Activated T-helper 2 cell treated with anti-CD3 and anti-CD28 coated beads, Interferon-gamma antibody, Interleukin-2, Interleukin-4, amounts not matched to agents 10 μg/mL and 5 μg/mL and 100 μg/mL, durations not matched to agents 14 hours and 24 hours and 36 hours (primary cell): ENCODE measurements at places on chromosomes 3 and 15. TPM values are rescaled to one million over a fixed set of nuclear protein-coding genes. Genes with fewer than 3 reads are reported as not detected.

The SNX22 gene
- total RNA-seq: 0.98 and 1.4 TPM in 2 replicates

The LRTM1 gene
- total RNA-seq: not detected in 2 replicates

The CCDC80 gene
- not detected in 2 replicates for total RNA-seq

The TP63 gene
- total RNA-seq: 5.1 and 5.6 TPM in 2 replicates

DNA sequence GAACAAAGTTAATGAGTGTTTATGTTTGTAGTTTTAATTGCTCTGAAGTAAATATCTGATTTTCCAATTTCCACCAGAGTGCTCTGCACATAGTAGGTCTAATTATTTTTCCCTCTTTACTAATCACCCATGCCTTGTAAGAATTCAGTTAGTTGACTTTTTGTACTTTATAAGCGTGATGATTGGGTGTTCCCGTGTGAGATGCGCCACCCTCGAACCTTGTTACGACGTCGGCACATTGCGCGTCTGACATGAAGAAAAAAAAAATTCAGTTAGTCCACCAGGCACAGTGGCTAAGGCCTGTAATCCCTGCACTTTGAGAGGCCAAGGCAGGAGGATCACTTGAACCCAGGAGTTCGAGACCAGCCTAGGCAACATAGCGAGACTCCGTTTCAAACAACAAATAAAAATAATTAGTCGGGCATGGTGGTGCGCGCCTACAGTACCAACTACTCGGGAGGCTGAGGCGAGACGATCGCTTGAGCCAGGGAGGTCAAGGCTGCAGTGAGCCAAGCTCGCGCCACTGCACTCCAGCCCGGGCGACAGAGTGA is 507 bp upstream of the VHL start:
- DNase-seq: no peak

GRCh38 chr3:171829841-171830517 is 13.2 kb upstream of the TMEM212 start:
- DNase-seq: no peak

DNA sequence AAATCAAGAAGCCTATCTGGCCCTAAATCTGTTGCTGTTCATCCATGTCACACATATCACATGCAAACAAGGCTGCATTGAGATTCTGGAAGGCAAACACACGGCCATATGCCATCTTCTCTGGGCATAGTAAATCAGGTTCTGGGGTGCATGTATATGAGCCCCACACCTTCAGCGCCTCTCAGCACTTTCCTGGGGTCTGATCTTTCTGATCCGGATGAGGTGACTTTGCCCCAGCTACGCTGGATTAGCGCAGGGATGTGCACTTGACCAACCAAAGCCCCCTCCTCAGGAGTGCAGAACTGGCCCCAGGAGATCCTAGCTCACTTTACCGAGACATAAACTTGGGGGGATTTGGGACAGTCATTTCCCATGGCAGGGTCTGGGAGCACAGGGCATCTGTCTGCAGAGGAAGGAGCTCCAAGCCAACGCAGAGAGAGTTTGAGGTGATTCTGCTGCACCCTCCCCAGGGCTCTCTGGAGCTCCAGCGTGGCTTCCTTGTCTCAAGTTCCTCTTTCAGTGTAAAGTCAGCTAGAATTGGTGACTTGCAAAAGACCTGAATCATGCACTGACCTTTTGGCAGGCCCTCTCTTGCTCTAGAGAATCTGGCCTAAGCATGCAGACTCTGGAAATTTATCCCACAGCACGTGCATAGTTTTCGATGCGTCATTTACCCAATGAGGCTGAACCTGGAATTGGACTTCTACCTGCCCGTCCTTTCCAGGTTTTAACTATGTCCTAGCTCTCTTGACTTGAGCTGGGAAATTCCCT is 63.5 kb upstream of the KLF13 start:
- DNase-seq: peak; percentile 8

The PLCB2 gene
- total RNA-seq: 96.3 and 98.9 TPM in 2 replicates

GRCh38 chr3:59567661-59568060 is 517.8 kb upstream of the CFAP20DC start:
- no peak for DNase-seq

The KCNMB3 gene
- total RNA-seq: 0.28 and 0.52 TPM in 2 replicates

The KBTBD13 gene
- not detected in 2 replicates for total RNA-seq

GRCh38 chr15:38002883-38003477 is 68.5 kb downstream of the TMCO5A start:
- DNase-seq: no peak

The CCR8 gene
- total RNA-seq: 11.3 and 12.2 TPM in 2 replicates

GRCh38 chr3:150458001-150458400 is 49.9 kb downstream of the TSC22D2 start:
- DNase-seq: no peak

The AADACL2 gene
- not detected in 2 replicates for total RNA-seq

The BRK1 gene
- total RNA-seq: 94.4 and 100 TPM in 2 replicates

- DNase-seq: peak; percentile 69
Observed at GRCh38 chr15:72117486-72118016, 399 bp downstream of the MYO9A start.

GRCh38 chr15:99097441-99098410 is 7.2 kb upstream of the SYNM start:
- no peak for DNase-seq

DNA sequence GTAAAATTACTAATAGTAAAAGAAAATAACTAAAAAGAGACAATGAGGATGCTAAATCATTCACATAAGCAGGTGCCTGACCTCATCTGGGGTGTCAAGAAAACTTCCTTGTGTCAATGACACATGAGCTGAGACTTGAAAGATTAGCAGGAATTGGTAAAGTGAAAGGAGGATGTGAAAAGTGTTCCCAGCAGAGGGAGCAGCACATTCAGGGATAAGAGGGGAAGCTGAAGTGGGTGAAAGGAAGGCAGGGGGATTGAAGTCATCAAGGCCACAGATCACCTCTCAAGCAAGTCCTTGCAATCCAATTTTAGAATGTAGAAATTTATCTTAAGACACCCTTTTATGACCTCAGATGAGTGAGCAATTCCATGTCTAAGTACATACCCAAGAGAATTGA is 60.2 kb upstream of the ACP3 start:
- no peak for DNase-seq

DNA sequence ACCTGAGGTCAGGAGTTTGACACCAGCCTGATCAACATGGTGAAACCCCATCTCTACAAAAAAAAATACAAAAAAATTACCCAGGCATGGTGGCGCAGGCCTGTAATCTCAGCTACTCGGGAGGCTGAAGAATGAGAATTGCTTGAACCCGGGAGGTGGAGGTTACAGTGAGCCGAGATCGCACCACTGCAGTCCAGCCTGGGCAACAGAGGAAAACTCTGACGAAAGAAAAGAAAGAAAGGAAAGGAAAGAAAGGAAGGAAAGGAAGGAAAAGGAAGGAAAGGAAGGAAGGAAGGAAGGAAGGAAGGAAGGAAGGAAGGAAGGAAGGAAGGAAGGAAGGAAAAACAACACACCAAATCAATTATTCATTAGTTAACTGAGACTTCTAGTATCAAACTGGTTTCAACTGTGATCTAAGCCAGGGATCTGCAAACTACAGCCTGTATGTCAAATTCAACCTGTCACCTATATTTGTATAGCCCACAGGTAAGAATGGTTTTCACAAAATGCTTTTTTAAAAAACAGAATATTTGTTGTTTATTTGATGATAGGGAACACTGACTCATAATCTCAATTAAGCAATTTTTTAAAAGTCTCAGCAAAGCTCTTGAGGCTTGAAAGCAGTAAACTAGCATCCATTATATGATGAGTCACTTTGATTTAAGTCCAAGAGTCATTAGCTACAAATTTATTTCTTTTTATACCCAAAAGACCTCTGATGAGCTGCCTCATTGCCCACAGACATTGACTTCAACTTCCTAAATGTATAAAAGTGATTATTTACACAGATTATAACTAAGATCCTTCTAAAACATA is 127.6 kb downstream of the TBL1XR1 start:
- DNase-seq: no peak

GRCh38 chr3:108099244-108099643 is 8.4 kb upstream of the CD47 start:
- no peak for DNase-seq

DNA sequence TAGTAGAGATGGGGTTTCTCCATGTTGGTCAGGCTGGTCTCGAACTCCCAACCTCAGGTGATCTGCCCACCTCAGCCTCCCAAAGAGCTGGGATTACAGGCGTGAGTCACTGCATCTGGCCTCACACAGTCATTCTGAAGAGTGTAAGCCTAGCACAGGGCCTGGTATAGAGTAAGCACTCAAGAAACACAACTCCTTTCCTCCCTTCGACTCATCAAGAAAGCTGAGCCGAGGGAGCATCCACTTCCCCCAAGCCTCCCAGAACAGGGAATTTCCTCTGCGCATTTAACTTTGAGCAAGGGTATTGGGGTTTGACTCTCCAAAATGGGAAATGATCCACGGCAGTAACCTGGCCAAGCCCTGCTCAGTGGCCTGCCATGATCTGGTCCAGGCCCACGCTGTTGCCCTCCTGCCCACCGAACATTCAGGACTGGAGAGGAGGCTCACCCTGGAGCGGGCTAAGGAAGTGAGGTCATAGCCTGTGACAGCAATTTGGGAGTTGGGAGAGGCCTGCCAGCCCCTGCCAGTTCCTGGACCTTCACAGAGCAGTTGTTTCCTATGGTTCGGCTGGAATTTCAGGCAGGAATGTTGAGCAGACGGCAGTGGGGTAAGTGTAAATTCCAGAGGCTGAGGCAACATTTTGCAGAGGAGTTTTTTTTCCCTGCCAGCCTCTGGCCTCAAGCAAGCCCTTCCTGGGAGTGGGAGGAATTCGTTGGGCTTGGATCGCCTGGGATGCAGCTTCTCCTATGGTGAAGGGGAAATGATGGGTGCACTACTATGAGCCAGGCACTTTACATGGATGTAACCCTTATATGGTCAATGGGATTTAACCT is 21.2 kb upstream of the SMAD3 start:
- no peak for DNase-seq

The MLF1 gene
- 2.2 and 3.4 TPM in 2 replicates for total RNA-seq

GRCh38 chr3:116005404-116005803 is 382.1 kb downstream of the GAP43 start:
- no peak for DNase-seq

DNA sequence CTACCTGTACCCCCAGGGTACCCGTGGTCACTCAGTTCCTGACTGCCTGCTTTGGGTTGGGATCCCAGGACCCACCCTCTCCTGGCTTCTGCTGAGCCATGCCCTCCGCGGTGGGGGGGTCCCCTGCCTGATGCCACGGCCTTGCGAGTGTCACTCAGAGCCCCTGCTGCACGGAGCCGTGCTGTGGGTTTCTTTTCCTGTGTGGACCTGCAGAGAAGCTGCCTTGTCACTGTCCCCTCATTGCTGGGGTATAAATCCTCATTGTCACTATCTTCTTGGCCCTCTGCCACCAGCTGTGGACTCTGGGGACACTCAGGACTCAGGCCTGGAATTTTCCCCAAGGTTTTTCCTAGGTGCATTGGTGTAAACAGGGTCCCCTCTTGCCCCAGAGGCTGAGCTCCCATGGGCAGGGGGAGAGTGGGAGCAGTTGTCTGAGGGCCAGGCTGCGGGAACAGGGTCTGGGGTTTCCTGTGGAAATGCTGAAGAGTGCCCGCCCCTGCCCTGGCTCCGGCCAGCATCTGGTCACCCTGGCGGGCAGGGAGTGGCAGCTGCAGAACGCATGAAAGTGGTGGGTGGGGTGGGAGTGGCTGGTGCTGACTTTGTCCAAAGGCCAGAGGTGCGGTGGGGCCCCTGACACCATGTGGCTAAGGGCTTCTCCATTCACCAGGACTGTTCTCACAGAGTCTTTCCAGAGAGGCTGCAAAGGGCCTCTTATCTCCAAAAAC is 191.7 kb downstream of the GOLGA6L6 start:
- no peak for DNase-seq

The LMAN1L gene
- total RNA-seq: 0.32 TPM in 1 of 2 replicates, not detected in the other

GRCh38 chr3:34268032-34268709 is 469.7 kb downstream of the PDCD6IP start:
- DNase-seq: no peak

GRCh38 chr15:90588427-90588826 is 58.7 kb downstream of the CRTC3 start:
- DNase-seq: no peak

DNA sequence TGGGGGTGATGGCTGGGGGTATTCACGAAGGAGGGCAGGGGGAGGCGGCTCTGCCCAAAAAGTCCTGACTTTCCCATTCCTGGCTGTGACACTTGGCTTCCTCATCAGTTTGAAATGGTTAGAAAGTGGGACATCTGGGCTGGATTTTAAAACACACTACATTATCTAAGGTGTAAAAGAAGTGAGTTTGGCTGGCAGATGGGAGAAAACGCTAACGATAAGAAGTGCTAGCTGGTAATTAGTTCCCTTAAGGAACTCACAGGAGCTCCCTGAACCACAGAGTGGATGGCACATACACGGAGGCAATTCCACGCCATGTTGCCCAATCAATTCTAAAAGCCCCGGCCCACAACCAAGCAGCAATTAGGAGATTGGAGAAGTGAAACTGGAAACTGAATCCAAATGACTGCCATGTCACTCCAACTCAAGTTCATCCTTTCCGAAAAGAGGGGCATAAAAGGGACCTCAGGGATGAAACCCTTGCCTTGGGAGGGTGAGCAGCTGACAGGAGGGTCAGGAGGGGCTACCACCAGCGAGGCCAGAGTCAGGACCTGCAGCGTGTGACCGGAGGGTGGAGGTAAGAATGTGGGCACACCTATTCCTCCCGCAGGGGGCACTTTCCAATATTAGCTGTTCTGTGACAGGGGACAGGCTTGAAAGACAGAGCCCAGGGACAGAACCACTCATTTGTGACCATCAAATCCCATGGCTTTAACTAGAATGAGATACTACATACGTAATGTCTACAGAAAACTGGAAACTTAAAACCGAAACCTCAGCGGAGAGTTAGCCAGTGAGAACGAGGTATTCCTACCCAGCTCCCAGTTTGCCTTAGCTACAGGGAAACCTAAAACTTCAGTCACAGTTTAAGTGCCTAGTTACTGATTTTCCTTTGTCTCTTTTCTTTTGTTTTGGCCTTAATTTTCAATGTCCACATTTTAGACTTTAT is 95.3 kb upstream of the OXTR start:
- DNase-seq: no peak

DNA sequence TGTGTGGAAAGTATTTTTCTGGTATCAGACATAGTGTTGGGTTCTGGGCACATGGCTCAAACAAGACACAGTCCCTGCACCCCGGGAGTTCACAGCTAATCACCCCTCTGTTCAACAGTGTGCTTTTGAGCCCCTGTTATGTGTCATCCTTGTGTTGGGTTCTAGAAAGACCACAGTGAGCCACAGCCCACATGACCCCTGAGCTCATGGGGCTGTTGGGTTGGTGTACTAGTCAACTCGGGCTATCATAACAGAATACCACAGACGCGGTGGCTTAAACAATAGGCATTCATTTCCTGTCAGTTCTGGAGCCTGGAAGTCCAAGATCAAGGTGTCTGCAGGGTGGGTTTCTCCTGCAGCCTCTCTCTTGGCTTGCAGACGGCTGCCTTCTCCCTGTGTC is 100.0 kb downstream of the DNAJB8 start:
- no peak for DNase-seq

GRCh38 chr3:197463279-197463678 is 92.5 kb downstream of the BDH1 start:
- no peak for DNase-seq

The NRG4 gene
- total RNA-seq: not detected in 2 replicates

GRCh38 chr3:40875581-40875980 is 323.7 kb upstream of the CTNNB1 start:
- no peak for DNase-seq

The CD200 gene
- total RNA-seq: 60.3 and 63.3 TPM in 2 replicates

The RYR3 gene
- 0.05 TPM in 1 of 2 replicates, not detected in the other for total RNA-seq

The ZMYND10 gene
- total RNA-seq: 0.94 and 1.8 TPM in 2 replicates

GRCh38 chr3:184350618-184351017 is 10.8 kb downstream of the CLCN2 start:
- DNase-seq: no peak
